ENCODE measurements at places on chromosomes 3 and 15.

DNA sequence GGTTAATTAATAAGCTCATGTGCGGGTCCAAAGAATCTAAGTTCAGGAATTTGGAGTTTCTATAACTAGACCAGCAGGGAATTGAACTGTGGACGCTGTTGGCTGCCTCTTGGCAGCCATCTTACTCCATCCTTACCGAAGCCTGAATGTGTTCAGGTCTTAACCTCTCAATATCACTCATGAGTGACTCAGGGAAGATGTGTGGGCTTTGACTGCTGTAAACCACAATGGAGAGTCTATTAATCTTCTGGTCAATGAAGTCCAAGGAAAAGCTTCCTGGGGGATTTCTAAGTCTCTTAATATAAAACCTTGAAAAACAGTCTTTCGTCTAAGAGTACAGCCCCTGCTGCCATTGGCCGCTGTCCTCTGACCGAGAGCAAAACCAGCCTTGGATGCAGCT lies 46.7 kb upstream of the OXTR start:
- no peak for DNase-seq

DNA sequence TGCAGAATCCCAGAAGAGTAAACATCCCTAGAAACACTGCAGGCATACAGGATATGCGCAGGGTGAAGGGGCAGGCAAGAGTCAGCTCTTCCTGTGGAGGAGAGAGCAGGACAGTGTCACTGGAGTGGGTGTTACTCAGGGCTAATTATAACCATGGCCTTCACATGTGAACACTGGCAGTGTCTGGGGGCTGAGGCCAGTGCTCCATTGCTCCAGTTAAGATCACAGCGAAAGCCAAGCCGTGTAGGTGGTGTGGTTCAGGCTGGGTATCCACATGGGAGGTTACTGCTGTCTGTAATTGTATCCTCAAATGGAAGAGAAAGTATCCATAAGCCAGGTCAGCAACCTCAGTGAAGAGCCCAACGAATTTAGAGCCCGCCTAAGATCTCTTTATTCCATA lies 84.6 kb downstream of the MESD start:
- no peak for DNase-seq

DNA sequence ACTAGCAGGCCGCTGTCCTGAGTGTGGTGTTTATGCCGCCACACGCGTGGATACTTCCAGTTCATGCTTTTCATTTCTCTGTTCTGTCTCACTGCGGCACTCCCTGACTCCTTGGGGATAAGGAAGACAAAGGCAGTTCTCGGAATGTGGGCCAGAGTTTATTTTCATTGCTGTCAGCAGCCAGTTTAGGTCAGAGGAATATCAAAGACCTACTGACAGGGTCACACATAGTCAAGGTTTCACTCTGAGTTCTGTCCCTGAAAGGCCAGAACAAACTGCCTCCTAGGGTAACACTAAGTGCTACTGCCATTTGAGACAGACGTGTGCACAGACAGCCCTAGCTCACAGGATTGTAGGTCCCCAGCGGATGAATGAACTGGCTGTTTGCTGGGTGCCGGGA lies 27.3 kb upstream of the SPTBN5 start:
- no peak for DNase-seq

- no peak for DNase-seq
Observed at GRCh38 chr3:144770915-144771351, 799.3 kb downstream of the DIPK2A start.

GRCh38 chr3:5264896-5265770 lies 77.6 kb downstream of the EDEM1 start:
- DNase-seq: no peak

- DNase-seq: no peak
Observed at GRCh38 chr3:108387063-108387462, 90.7 kb downstream of the HHLA2 start.

- no peak for DNase-seq
Observed at GRCh38 chr15:35827141-35827540, 281.2 kb upstream of the DPH6 start.

DNA sequence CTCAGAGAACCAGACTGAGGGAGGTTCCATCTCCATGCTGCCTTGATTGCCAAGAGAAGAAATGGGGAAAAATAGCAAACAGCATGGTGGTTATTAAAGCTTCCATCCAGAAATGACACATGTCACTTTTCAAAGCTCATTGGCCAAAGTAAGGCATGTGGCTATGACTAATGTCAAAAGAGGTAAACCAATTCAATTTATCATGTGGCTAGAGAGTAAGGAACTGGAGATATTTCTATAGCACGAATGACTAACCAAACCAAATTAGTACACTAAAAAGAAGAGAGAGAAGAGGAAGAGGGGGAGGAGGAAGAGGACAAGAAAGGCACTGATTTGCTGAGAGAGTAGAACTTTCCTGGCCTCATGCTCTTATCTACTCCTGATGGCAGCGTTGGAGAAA lies 115.2 kb upstream of the SLC6A11 start:
- no peak for DNase-seq

GRCh38 chr3:20401253-20401652 lies 215.2 kb upstream of the SGO1 start:
- no peak for DNase-seq

- no peak for DNase-seq
Observed at GRCh38 chr3:71407823-71408222, 175.7 kb downstream of the FOXP1 start.

Data from activated T-cell treated with anti-CD3 and anti-CD28 coated beads for 1 hour (primary cell).